CD4-positive, CD25-positive, alpha-beta regulatory T cell (primary cell): ENCODE measurements at places on chromosomes 3 and 15. TPM values are rescaled to one million over a fixed set of nuclear protein-coding genes. Genes with fewer than 3 reads are reported as not detected.

- no peak for DNase-seq
These were observed 186.7 kb downstream of the UACA start for GRCh38 chr15:70576696-70577095.

Gene TMEM158
- total RNA-seq: 0.57 TPM

- peak; percentile 25 for DNase-seq
These were observed 113.9 kb downstream of the OXNAD1 start for GRCh38 chr3:16378920-16379319.

Gene UBE2E2
- total RNA-seq: 1.8 TPM

DNA sequence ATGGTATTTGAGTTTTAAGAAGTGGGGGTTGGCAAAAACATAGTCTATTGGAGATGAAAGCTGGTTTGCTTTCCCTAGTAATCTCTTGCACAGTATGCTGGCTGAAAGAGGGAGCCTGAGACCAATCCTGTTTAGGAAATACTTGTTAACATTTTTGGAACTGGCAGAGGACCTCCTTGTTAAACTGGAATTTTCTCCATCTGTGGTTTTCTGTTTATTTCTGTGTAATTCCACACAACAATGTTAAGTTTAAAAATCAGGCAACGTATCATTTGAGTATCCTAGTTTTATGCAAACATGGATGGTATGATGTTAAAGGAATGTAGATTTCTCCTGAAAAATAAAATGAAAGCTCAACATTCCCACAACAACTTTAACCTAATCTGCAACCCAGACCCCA is 536.0 kb upstream of the TBL1XR1 start:
- no peak for DNase-seq

GRCh38 chr15:52523192-52523591 is 5.5 kb downstream of the MYO5A start:
- no peak for DNase-seq

- no peak for DNase-seq
These were observed 17.3 kb upstream of the SNTN start for GRCh38 chr3:63635186-63635585.

Gene SLC22A13
- total RNA-seq: 0.76 TPM

GRCh38 chr3:35484929-35485530 is 154.3 kb upstream of the ARPP21 start:
- DNase-seq: no peak

- DNase-seq: no peak
These were observed 40.6 kb upstream of the TNFAIP8L3 start for GRCh38 chr15:51135276-51135675.

GRCh38 chr15:25796395-25796794 is 66.7 kb downstream of the ATP10A start:
- DNase-seq: no peak

Gene EPHA3
- not detected for total RNA-seq

- DNase-seq: no peak
These were observed 15.3 kb upstream of the RBMS3 start for GRCh38 chr3:29265509-29266072.

Gene GOLGA8N
- total RNA-seq: 1.4 TPM
